ENCODE measurements at places on chromosomes 13 and 19.
A peak's percentile ranks its signal among the peaks of the same experiment; 100 is the strongest.

DNA sequence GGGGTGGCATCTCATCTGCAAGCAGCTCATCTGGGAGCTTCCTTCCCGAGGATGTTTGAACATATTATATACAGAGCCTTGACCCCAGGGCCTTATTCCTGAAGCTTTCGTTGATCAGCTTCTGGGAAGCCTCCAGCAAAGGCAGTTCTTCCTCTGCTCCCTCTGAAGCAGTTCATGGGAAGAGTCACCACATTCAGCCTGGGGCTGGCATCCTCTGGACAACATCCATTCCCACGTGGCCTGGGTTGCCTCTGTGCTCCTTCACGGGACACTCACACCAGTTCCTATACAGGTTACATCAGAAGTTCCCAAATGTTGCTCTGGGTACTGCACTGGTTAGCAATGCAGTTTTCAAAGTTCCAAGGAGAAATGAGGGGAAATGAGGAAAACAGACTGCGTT is 29.6 kb downstream of the COL4A2 start:
- DNase-seq = no peak

DNA sequence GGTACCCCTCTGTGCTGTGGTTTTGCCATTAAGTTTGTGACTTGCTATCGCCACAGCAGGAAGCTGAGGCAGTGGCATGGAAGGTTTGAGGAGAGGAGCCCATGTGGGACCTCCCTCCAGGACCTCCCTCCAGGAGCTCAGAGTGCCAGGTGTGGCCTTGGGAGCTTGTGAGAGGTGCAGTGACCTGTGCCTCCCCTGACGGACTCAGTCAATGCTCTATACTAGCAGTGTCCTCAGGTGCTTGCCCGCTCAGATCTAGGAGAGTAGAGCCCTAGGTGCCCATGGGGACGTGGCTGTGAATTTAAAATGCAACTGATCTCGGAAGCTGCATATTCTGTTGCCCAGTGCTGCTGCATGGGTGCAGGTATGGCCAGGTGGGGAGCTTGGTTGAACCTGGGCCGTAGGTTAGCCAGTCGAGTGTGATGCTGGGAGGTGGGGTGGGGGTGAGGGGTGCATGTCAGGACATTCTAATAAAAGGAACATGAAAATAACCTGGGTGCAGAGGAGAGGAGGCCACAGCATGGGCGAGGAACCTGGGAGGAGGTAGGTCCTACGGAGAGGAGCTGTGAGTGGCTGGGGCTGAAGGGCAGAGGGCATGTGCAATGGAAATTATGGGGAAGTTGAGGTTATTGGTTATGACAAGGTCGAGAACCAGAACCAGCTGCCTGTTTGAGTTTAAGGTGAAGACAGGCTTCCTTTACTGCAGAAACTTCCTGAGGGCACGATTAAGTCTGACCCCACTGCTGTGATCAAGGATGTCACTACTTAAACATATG is 41.6 kb downstream of the TEX29 start:
- DNase-seq = no peak

GRCh38 chr13:83592095-83592494 is 290.2 kb downstream of the SLITRK1 start:
- DNase-seq = no peak

GRCh38 chr19:47075941-47076340 is 27.5 kb upstream of the TMEM160 start:
- DNase-seq = no peak

DNA sequence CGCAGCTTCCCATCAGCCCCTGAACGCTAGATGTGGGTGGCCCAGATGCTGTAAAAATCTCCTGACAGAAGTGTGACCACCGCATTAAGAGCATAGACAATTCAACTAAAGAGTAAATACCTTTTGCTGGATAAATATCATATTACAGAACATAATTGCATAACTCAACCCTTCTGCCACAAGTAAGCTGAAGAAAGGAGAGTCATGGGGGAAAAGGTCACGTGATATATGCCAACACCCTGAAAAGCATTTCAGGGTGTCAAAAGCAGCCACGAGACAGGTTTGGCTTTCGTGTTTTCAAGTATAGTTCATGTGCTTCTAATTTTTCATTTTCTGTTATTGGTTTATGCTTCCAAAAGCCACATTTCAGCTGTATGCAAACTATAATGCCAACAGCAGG is 71.3 kb downstream of the LHFPL6 start:
- no peak for DNase-seq

GRCh38 chr19:7304200-7304599 is 10.0 kb upstream of the INSR start:
- DNase-seq = no peak

- DNase-seq = no peak
Measured at GRCh38 chr13:33583398-33583797, 234.6 kb upstream of the RFC3 start.

GRCh38 chr13:81683521-81683920 is 1342.6 kb upstream of the SPRY2 start:
- DNase-seq = no peak

GRCh38 chr13:33751151-33751550 is 66.8 kb upstream of the RFC3 start:
- DNase-seq = no peak

DNA sequence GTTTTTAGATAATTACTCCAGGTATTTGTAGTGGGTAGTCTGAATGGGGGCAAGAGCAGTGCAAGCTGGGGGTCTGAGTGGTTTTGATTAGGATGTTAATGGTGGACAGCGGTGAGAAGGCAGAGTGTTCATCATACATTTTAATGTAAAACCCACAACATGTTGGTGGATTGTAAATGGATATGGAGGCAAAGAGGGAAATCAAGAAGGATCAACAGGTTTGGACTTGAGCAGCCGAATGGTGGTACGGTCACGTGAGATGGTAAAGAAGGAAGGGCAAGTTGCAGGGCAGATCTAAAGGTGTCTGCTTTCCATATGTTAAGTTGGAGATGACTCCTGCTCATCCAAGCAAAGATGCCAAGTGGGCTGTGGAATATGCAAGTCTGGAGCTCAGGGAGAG is 9.5 kb downstream of the ZNF30 start:
- DNase-seq = no peak

GRCh38 chr19:18230941-18231734 is 4.9 kb upstream of the PDE4C start:
- no peak for DNase-seq

DNA sequence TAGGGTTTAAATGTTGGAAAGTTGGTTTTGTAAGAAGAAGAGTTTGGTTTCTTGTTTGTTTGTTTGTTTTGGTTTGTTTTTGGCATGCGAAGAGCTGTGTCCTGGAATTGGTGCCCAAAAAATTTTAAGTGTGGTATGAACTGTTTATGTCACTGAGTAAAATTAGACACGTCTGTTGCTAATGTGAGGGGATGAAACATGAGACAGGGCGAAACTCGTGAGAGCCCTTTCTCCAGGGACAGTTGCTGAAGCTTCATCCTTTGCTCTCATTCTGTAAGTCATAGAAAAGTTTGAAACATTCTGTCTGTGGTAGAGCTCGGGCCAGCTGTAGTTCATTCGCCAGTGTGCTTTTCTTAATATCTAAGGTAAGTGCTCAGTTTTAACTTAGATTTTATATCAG is at the start of gene SGCG:
SGCG (plus strand) TSS at position 269 of the 400 bp plus-strand sequence. CDS start 22,716 bp downstream, outside the sequence.
- no peak for DNase-seq

DNA sequence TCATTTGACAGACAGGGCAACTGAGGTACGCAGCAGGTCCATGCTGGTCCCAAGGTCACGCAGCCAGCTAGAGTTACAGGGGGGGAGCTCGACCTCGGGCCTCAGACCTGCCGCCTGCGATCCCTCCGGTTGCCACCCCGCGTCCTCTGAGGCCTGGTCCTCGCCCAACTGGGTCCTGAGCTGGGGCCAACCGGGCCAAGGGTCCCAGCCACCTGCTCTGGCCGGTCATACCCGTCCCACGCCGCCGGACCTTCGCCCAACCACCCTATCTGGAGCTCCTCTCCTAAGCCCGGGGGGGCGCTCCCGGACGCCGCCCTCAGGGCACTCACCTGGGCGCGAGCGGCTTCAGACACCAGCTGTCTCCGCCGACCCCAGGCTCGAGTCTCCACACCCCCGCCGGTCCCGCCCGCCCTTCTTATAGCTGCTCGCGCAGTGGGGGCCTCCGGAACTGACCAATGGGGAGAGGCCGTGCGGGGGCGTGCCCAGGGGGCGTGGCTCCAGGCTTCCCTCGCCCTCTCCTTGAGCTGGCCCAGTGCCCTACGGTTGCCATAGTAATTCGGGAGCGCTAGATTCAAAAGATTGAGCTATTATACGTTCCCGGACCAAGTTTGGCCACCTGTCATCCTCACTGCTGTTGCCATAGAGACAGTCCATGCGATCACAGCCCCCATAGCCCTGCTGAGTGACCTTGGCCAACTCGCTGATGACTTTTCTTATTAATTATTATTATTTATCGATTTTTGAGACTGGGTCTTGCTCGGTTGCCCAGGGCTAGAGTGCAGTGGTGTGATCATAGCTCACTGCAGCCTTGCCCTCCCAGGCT is at the start of gene PLIN5:
PLIN5 (minus strand) TSS at position 389 of the 823 bp plus-strand sequence. CDS start 1,150 bp downstream, outside the sequence.
- DNase-seq = no peak

DNA sequence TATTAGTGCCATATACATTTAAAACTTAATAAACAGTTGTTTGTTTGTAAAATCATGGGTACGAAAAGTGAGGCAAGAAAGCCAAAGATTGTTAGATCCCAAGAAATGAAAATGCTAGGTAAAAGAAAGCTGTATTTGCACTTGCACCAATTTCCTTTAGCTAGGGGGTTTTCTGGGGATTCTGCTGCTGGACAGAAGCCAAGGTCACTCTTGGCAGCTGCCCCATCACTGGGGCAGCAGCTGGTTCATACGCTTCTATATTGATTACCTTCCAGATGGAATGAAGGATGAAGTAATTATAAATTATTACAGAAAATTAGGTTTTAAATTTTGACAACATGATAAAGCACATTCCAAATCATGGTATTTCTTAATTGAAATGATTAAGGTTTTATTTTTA is 127.4 kb downstream of the SLITRK5 start:
- no peak for DNase-seq

- DNase-seq = no peak
Measured at GRCh38 chr19:51219307-51219706, 5.6 kb upstream of the CD33 start.

- no peak for DNase-seq
Measured at GRCh38 chr13:76868371-76868770, 17.8 kb downstream of the KCTD12 start.

GRCh38 chr13:30607908-30608307 is 9.8 kb upstream of the USPL1 start:
- peak; percentile 36 for DNase-seq

- DNase-seq = no peak
Measured at GRCh38 chr13:24863748-24864540, 100.0 kb downstream of the RNF17 start.

GRCh38 chr19:4177146-4177545 is 5.2 kb downstream of the SIRT6 start:
- DNase-seq = no peak

DNA sequence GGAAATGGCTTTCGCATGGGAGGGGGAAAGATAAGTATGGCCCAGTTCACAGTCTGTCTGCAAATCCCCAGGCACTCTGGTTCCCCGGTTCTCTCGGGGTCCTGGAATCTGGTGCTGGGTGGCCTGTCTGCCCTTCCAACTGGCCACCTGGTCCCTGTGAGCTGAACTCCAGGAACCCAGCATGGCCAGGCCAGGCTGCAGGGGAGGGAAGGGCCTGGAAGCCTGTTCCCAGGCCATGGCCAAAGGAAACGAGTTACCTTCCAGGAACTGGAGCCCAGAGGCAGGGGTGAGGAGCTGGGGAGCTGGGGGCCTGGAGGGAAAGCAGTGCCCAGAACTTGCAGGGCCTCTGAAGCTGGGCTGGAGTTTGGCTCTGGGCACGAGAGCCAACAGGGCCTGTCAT is 19.1 kb upstream of the PNMA8C start:
- no peak for DNase-seq

DNA sequence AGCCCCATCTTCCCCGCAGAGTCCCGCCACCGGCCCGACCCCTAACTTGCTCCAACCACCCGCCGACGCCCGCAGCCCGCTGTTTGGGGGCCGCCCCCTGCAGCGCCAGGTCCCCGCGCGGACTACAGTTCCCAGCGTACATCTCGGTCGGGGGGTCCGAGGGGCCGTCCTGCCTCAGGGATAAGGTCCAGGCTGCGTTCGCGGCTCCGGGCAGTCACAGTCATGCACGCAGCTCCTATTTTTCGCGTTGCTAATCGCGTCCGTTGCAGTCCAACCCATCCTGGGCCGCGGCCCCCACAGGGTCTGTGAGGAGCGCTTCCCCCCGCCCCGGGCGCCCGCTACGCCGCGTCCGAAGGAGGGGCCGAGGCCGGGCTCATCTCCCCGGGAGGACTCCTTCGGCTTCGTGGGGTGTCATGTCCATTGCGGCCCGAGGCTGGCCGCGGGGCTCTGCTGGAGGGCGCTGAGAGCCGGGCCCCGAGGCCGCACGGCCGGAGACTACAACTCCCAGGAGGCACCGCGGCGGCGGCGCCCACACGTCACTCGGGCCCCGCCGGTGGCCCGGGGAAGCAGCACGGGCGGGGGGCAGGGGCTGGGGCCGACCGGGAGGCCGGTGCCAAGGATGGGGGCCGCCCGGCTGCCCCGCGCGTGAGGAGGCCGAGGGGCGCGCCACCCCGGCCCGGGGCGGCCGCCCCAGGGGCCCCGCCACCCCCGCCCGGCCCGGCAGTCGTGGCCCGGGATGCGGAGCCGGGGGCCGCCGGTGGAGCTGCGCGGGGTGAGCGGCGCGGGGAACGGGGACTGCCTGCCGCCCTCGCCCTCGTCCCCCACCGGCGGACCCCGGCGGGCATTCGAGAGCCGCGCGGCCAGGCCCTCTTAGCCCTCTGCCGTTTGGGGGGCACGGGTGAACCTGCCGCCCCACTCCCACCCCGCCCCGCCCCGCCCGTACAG is at the start of gene MAP3K10:
MAP3K10 (plus strand) TSS at position 536 of the 945 bp plus-strand sequence. CDS start 606 bp downstream, outside the sequence.
- DNase-seq = peak; percentile 39

GRCh38 chr13:60335531-60335930 is 61.5 kb upstream of the TDRD3 start:
- DNase-seq = no peak

DNA sequence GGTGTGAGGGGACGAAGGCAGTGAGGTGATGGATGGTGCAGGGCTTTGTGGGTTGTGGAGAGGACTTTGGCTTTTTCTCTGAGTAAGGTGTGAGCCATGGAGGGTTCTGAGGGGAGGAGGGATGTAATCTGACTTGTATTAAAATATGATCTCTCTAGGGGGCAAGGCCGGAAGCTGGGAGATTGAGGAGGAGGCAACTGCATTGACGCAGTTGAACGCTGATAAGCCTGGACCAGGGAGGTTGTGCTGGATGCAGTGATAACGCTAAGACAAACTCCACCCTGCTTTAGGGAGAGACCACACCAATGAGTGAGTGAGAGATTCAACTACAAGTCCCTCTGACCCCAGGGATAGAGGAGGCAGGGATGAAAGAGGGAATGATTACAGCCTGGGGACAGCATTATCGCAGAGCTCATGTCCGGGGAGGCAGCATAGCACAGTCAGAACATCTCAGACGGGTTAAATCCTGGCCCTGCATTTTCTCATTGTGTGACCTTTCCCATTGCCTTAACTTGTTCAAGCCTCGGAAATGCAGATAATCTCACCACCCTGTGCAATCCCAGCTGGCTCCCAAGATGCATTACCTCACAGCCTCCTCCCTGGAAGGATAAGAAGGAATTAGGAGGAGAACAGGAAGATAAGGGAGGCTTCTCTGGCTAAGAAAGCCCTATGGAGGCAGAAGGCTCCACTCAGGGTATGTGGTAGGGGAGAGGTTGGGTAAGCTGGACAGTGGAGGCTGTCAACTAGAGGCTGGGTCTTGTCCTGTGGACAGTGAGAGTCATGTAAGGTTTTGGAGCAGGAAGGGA is 124.2 kb downstream of the CACNA1A start:
- DNase-seq = no peak
